ENCODE measurements at places on chromosomes 16 and 17. TPM values are rescaled to one million over a fixed set of nuclear protein-coding genes. Genes with fewer than 3 reads are reported as not detected.

DNA sequence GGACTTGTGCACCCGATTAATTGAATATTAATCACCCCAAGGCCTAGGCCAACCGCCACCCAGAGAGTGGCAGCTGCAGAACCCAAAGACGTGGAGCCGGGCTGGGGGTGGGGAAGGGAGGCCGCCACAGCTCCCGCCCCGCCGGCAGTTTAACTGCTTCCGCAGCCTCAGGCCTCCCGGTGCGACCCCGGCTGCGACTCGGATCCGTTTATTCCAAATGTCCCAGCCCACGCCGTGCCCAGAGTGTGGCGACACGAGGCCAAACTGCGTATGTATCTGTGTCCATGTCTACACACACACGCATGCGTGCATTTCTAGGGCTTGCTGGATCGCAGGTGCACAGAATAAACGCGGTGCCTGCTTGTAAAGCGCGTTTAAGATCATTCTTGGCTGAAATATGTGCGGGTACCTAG lies 802 bp upstream of the TOB1 start:
- no peak for DNase-seq
- no peaks in the 10 kb centered on the region for H3K27me3 ChIP-seq
- H3K4me3 ChIP-seq, result peak overlapping the region; percentile 77
- no peaks in the 10 kb centered on the region for H3K36me3 ChIP-seq

- H3K4me3 ChIP-seq, result no peak overlapping the region
- no peaks in the 10 kb centered on the region for H3K36me3 ChIP-seq
- no peak for DNase-seq
- no peaks in the 10 kb centered on the region for H3K27me3 ChIP-seq
- H3K4me1 ChIP-seq, result no peaks in the 10 kb centered on the region
These were observed 145.2 kb downstream of the KCNJ2 start for GRCh38 chr17:70314506-70314905.

GRCh38 chr16:80060470-80060869 lies 459.9 kb upstream of the MAF start:
- H3K27me3 ChIP-seq, result no peaks in the 10 kb centered on the region
- H3K27ac ChIP-seq, result no peak overlapping the region
- DNase-seq, result no peak
- H3K4me3 ChIP-seq, result no peak overlapping the region
- no peaks in the 10 kb centered on the region for H3K4me1 ChIP-seq

- H3K36me3 ChIP-seq, result peaks cover 46% of the 10 kb centered on the region
- H3K27me3 ChIP-seq, result no peaks in the 10 kb centered on the region
- peak overlapping the region; percentile 98 for H3K27ac ChIP-seq
These were observed 9.4 kb upstream of the TMEM88 start for GRCh38 chr17:7845359-7846062.

DNA sequence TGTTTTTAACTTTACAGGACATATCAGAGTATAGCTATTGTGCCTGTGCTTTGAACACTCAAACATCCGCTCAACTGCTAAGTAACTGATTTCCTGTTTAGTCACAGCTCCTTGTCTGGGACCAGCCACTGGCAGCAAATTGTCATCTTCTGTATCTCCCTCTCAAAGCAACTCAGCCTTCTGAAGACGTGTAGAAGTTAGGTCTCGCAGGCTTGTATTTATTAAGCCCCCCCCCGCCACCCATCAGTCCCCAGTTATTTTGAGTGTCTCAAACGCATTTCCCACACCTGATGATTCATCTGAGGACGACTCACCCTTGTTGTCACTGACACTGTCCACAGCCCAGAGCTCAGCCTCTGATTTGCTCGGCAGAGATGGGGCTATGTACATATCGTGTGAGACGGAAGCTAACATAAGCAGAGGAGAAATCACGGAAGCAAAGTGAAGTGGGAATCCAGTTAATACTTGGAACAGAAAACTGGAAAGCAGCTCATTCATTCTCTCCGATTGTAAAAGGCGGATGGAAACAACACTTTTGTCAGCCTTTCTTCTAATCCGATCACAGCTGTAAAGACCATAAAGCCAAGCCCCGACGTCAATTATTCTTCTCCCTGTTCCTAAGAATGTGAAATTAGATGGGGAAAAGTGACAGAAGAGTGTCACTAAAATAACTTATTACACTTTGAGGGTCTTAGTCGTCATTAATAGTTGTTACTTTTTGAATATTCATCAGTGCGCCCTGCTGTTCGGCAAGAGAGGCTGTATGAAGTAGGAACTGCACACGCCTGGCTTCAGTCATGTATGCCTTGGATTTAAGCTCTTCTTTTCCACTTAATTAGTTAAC lies 64.2 kb downstream of the PITPNC1 start:
- H3K4me1 ChIP-seq, result peaks cover 20% of the 10 kb centered on the region
- no peak overlapping the region for H3K27ac ChIP-seq
- no peaks in the 10 kb centered on the region for H3K36me3 ChIP-seq
- peak; percentile 80 for DNase-seq
- no peaks in the 10 kb centered on the region for H3K27me3 ChIP-seq
- no peak overlapping the region for H3K4me3 ChIP-seq

- peaks cover 5% of the 10 kb centered on the region for H3K4me1 ChIP-seq
- H3K27ac ChIP-seq, result no peak overlapping the region
- DNase-seq, result no peak
- no peak overlapping the region for H3K4me3 ChIP-seq
- H3K36me3 ChIP-seq, result no peaks in the 10 kb centered on the region
- no peaks in the 10 kb centered on the region for H3K27me3 ChIP-seq
These were observed 5.2 kb downstream of the SECTM1 start for GRCh38 chr17:82328141-82328993.

- no peaks in the 10 kb centered on the region for H3K27me3 ChIP-seq
- H3K4me3 ChIP-seq, result peak within 1 kb of the TSS; percentile 68
- no peaks in the 10 kb centered on the region for H3K36me3 ChIP-seq
- H3K27ac ChIP-seq, result no peak within 1 kb of the TSS
- peaks cover 36% of the 10 kb centered on the region for H3K4me1 ChIP-seq
These were observed at the start of gene MTSS2 for GRCh38 chr16:70685938-70686375. Gene MTSS2, minus strand, starts transcription at chr16:70686053. Its CDS starts 262 bp downstream, at chr16:70685791.

DNA sequence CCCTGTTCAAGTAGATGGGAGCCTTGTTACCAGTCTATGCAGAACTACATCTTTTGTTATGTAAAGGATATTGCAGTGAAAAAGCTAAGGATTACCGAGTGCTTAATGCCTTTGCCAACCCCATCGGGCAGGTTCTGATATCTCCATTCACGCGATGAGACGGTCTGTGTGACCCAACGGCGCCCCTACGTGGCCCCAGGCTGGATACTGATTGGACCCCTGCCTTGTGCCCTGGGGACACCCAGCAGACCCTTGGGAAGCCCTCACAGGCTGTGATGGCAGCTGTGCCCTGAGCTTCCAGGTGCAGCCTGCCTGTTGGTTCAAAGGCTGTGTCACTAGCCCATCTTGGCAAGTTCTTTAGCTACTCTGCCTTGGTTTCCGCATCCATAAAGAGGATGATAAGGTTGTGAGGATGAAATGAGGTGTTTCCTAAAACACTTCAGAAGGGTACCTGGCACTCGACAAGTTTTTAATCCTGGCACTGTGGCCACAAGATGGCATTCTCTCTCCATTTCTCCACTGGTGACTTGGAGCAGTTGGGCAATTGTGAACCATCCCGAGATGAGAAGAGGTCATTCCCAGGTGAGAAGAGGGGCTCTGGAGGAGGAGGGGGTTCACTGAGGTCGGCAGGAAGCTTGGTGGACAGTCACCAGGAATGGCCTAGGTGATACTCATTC lies 33.6 kb downstream of the HAPSTR1 start:
- H3K36me3 ChIP-seq, result peaks cover 26% of the 10 kb centered on the region
- H3K27ac ChIP-seq, result no peak overlapping the region
- no peak overlapping the region for H3K4me3 ChIP-seq

DNA sequence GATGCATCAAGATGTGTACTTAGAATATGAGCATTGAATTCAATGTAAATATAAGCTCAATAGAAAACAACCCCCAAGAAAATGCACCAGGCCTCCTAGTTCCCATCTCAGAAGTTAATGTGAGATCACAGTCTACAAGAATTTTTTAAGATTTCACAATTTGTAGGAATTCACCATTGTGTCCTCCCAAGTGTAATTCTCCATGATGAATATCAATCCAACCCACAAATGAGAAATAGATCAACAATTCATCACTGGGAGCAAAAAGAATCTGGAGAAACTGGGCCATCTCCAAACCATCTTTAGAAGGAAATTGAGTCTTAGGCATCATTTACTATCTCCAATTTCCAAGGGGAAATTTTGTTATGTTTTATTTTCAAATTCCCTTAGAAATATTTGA lies 310.5 kb upstream of the GOT2 start:
- no peak overlapping the region for H3K27ac ChIP-seq
- H3K36me3 ChIP-seq, result no peaks in the 10 kb centered on the region
- no peaks in the 10 kb centered on the region for H3K27me3 ChIP-seq
- H3K4me1 ChIP-seq, result no peaks in the 10 kb centered on the region
- no peak for DNase-seq
- no peak overlapping the region for H3K4me3 ChIP-seq

DNA sequence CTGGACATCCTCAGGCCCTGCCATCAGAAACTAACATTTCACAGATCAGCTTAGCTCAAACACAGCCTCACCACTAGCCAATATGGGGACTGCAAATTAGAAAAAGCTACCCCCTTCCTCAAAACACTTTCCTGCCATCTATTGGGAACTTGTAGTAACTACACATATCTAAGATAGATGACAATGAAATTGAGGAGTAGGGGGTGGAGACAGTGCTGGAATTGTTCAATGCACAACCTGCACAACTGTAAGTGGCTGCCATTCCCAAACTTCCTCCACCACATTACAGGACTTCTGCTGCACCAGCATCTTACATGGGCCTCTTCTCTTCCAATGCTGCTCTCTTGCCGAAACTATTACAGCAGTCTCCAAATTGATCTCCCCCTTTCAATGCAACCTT lies 21.9 kb downstream of the AIPL1 start:
- no peaks in the 10 kb centered on the region for H3K4me1 ChIP-seq
- H3K27me3 ChIP-seq, result peaks cover 4% of the 10 kb centered on the region
- H3K4me3 ChIP-seq, result no peak overlapping the region

DNA sequence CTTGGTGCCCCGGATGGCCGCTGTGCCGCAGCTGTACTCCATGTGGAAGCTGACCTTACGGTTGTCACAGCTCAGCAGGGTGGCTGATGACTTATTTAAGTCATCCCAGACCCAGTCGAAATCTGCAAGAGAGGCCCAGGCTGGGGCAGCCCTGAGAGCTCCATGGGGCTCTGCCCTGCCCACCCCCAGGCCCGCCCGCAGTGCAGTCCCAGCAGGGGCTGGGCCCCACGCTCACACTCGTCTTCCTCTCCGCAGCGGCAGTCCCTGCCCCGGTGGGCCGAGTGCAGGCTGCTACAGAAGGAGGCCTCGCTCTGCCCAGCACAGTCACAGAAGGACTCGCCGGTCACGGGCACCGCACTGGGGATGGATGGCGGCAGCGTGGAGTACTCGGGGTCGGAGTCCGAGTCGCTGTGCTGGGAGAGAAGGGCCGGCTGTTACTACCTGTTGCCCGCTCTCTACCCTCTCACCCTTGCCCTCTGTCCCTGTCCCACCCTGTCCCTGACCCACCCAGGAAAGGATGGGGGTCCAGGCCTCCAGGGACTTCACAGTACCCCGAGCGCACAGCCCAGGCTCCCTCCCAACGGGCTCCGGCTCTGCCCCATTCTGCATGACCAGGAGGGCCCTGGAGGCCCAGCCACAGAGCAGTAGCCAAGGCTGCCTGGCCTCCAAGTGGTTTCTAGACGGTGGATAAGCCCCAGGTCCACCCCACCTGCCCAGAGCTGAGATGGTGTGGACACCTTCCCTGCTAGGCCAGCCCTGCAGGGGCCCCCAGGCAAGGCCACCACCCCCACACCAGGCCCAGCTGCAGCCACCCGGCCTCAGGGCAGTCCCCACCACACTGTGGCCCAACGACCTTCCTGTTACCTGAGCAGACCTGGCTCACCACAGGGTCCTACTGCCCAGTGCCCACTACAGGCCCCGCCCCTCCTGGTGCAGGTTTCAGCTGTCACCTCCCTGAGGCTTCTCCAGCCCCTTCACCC lies 3.9 kb downstream of the SPSB3 start:
- no peaks in the 10 kb centered on the region for H3K36me3 ChIP-seq
- H3K27me3 ChIP-seq, result no peaks in the 10 kb centered on the region
- H3K27ac ChIP-seq, result no peak overlapping the region
- peaks cover 40% of the 10 kb centered on the region for H3K4me1 ChIP-seq
- DNase-seq, result no peak

- no peak overlapping the region for H3K4me3 ChIP-seq
- no peak for DNase-seq
- H3K27me3 ChIP-seq, result no peaks in the 10 kb centered on the region
- no peaks in the 10 kb centered on the region for H3K4me1 ChIP-seq
These were observed 128.8 kb downstream of the CYB561 start for GRCh38 chr17:63317166-63317840.

- H3K4me1 ChIP-seq, result no peaks in the 10 kb centered on the region
- H3K27me3 ChIP-seq, result no peaks in the 10 kb centered on the region
- H3K36me3 ChIP-seq, result no peaks in the 10 kb centered on the region
- H3K27ac ChIP-seq, result no peak overlapping the region
- H3K4me3 ChIP-seq, result no peak overlapping the region
These were observed 10.9 kb upstream of the CACNG4 start for GRCh38 chr17:66953630-66954020.

- no peak overlapping the region for H3K27ac ChIP-seq
- H3K4me1 ChIP-seq, result peaks cover 6% of the 10 kb centered on the region
- DNase-seq, result no peak
- no peak overlapping the region for H3K4me3 ChIP-seq
- no peaks in the 10 kb centered on the region for H3K27me3 ChIP-seq
These were observed 1.4 kb upstream of the MRPL28 start for GRCh38 chr16:371515-372301.

- H3K27ac ChIP-seq, result no peak overlapping the region
- H3K4me1 ChIP-seq, result no peaks in the 10 kb centered on the region
- DNase-seq, result no peak
- H3K27me3 ChIP-seq, result no peaks in the 10 kb centered on the region
These were observed 13.7 kb upstream of the LDHD start for GRCh38 chr16:75130150-75130771.

DNA sequence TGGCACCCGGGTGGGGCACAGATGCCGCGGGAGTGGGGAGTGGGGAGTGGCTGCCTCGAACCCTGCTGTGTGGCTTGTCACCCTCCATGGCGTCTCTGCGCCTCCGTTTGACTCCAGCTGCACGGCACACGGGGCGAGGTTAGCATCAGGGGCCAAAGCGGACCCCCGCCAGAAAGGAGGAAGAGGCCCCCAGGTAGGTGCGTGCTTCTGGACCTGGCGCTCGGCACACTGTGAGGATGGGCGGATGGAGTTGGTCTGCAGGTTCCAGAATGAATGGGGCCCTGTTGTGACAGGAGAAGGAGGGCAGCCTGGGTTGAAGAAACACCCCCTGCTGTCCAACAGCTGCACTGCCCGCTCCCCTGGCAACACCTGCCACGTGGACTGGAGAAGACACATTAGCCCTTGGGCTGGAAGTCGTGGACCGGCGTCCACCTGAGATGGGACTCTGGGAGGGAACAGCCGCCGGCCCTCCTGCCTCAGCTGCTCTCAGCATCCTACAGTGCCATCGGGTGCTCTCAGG lies 9.4 kb upstream of the FASN start:
- no peak overlapping the region for H3K27ac ChIP-seq
- H3K4me3 ChIP-seq, result no peak overlapping the region
- DNase-seq, result no peak
- H3K36me3 ChIP-seq, result no peaks in the 10 kb centered on the region
- peaks cover 11% of the 10 kb centered on the region for H3K4me1 ChIP-seq

GRCh38 chr17:2227025-2227699 lies 76.4 kb downstream of the SMG6 start:
- H3K36me3 ChIP-seq, result no peaks in the 10 kb centered on the region
- H3K4me3 ChIP-seq, result no peak overlapping the region
- no peak overlapping the region for H3K27ac ChIP-seq
- no peaks in the 10 kb centered on the region for H3K27me3 ChIP-seq

GRCh38 chr16:54242199-54242598 lies 44.4 kb downstream of the IRX3 start:
- H3K4me3 ChIP-seq, result no peak overlapping the region
- no peak for DNase-seq
- H3K36me3 ChIP-seq, result no peaks in the 10 kb centered on the region

SEPTIN12 gene
- total RNA-seq, result not detected

ZC3H7A gene
- 44.6 TPM for total RNA-seq

All from adrenal gland (tissue), 19 donors.